ENCODE measurements at places on chromosomes 1 and 21.

GRCh38 chr1:219460896-219461815 lies 151.7 kb downstream of the ZC3H11B start:
- no peak for DNase-seq

DNA sequence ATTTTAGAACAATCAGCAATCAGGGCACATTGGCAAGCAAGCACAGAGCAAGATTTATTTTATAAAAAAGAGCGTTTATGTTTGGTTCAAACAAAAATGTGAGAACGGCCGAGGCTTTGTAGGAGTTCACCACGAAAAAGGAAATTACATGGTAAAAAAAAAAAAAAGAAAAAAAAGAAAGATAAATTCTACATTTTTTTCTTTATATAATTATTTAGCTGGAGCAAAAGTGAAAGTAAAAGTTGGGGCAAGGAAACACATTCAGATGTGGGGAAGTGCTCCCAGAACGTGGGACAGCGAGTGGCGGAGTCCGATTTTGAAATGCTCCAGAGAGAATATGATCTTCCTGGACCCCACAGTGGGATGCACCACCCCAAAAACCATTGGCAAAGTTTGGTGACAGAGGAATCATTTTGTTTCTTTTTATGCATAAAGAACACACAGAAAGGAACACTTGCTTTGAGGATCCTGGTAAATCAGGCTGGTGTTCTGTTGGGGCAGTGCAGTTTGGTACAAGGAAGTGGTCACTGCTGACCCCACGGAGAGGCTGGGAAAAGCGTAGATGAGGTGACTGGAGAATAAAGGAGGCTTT lies 16.3 kb upstream of the ATP5PO start:
- no peak for DNase-seq

DNA sequence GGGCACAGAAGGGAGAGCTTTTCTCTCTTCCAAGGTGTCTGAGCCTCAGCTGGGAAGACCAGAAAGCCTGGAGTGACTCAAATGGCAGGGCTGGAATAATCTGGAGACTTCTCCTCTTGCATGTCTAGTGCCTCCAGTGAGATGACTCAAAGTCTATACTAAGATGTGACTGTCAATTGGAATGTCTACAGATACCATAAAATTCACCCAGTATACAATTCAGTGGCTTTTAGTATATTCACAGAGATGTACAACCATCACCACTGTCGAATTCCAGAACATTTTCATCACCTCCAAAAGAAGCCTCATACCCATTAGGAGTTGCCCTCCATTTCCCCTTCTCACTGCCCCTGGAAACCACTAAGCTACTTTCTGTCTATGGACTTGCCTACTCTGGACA lies 47.9 kb upstream of the CNN3 start:
- DNase-seq, result no peak

DNA sequence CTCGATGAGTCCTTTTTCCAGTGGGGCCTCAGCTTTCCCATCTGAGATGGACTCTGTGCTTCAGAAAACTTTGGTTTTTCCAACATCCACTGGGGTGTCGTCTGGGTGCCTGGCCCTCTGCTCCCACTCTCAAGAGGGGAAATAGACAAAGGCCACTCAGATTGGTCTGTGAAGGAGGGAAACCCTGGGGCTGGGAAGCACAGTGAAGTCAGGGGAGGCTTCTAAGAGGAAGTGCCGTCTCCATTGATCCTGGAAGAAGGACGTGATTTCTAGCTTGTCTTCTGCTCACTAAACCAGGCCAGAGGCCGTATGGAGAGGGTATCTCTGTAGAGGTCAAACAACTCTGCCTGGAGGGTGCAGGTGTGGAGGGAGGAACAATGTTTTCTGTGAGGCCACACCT lies 5.2 kb downstream of the KNCN start:
- DNase-seq, result no peak

- no peak for DNase-seq
These were observed 215.5 kb downstream of the KCNJ6 start for GRCh38 chr21:37700641-37701202.

DNA sequence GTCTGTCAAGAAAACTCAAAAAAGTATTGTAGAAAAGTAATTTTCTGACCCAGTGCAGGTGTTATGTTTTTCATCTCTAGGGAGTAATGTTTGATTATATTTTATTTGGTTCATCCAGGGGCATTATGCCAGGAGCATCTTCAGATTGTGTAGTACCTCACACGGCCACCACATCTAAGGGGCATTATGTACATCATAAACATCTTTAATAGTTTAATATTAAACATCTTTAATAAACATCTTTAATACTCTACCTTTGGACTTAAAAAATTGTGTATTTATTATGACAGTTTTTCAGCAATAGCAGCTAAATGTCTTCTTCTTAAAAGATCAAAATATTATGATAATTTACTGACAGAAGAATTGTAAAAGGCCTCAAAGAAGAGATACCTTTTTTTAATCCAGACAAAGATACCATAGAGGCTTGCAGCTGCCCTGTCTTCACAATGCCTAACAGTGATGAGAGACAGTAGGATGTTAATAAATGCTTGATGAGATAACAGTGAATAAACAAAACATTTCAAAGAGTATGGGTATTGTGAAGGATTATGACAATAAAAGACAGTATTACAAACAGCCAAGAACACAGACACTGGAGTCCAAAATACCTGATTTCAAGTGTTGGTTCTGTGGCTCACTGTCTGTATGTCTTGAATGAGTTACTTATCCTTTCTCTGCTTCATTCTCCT lies 240.9 kb upstream of the ADGRL2 start:
- no peak for DNase-seq
